Stimulated activated CD4-positive, alpha-beta T cell treated with anti-CD3 and anti-CD28 coated beads, TNF-alpha, amount 100 ng/mL, for 24 hours (primary cell): ENCODE measurements at places on chromosomes 2 and 18.

DNA sequence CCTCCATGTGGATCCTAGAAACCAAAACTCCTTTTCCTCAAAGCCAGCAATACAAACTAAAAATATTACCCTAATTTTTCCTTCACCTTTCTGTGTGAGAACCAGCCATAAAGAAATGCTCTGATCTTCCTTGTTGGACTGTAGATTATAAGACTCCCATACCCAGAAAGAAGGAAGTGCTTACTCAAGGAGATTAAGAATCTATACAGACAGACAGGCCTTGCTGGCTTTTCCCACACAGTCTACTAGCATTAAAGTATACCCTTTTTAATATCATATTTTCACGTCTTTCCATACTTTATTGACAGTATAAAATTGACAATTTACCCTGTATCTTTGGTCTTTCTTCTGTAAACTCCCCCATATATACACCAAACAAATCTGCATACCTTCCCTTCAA lies 139.0 kb downstream of the GULP1 start:
- no peak for DNase-seq

DNA sequence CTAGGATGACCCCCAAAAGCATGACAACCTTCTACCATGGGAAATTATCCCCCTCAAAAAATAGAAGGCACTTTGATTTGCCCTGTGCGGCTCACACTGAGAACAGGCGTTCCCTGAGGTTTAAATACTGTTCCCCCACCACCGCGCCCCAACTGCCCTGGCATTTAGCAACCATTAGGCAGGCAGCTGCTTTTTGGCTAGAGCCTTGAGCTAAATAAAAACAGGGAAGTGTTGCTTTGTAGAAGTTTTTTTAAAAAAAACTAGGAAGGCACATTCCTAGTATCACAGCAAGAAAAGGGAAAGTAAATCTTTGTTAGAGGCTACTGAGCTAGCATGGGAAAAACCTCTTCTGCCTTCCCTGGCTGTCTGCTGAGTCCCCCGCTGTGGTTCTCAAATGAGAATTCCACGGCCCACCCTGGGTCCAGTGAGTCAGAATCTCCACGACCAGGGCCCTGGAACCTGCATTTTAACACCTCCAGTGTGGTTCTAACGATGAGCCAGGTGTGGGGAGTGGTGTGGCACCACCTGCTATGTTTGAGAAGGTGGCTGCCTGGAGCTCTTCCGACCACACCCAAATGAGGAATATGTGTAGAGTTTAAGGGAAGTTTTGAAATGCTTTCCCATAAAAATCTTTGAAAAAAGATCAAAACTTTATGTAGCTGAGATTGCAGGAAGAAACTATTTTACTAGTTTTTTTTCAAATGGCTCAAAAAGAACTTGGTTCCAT lies 66.4 kb downstream of the VIT start:
- DNase-seq, result no peak

- DNase-seq, result no peak
Observed at GRCh38 chr2:200399046-200399445, 92.6 kb downstream of the SPATS2L start.

DNA sequence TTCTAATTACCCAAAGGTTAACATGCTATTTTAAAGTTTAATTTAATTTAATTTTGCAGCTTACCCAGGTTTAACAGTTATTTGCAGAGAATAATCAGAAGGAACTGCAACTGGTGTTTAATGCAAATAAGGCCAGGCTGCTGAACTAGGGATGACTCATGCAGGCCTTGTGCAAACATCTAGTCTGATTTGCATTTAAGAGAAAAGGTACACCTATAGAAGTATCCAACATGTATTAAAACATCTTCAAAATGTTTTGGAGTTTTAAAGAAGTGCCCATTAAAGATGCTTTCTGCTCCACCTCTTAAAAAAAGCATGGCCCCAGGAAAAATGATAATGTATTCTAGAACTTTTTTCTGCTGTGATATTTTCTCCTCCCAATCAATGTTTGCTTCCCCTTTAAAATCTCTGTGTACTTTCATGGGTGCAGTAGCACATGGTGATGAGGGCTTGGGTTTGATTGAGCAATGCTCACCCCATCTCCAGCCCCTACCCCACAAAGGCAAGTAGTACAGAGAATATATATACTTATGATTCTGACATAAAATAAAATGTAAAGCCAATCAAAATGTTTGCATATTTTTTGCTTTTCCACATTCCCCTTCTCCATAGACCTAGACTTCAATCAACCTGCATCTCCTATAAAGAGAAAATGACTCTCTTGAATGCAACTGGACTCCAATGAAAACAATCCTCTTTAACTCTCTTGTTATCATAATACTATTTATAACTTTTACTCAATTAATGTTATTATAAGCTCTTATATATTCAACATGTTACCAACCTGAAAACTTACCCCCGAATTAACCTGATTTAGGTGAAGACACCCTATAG lies 54.1 kb downstream of the ATP8B1 start:
- no peak for DNase-seq

- DNase-seq, result no peak
Observed at GRCh38 chr2:122634256-122634655, 878.8 kb downstream of the TSN start.

DNA sequence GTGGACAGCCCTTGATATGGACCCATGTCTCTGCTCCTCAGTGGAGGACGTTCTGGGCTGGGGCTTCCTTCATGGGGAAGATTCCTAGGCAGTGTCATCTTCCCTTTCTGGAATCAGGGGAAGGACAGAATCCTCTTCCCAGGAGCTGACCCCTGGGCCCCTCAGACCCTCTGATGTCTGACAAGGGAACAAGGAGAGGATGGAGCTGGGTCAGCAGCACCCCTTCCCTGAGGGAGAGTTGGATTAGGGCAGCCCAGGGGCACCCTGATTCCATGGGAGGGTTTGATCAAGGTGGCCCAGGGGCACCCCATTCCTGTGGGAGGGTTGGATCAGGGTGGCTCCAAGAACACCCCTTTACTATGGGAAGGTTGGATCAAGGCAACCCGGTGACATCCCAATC lies 86.5 kb downstream of the ACKR3 start:
- no peak for DNase-seq

GRCh38 chr2:55049821-55050099 lies 491 bp downstream of the RTN4 start:
- DNase-seq, result no peak

DNA sequence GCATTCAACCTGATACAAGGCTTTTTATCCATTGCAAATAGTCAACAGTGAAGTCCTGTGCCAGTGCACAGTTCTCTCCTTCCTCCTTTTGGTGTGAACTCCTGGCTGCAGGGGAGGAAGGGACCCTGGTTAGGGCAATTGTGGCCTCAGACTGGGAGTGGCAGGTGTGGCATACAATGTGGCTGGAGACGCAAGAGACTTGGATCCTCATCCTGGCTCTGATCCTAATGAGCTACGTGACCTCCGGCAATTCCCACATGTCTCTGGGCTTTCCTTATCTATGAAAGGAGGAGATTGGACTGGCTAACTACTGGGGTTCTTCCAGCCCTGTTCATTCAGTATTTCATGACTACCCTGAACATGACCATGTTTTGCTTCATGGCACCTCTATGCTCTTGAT lies 10.5 kb upstream of the IL1A start:
- no peak for DNase-seq

DNA sequence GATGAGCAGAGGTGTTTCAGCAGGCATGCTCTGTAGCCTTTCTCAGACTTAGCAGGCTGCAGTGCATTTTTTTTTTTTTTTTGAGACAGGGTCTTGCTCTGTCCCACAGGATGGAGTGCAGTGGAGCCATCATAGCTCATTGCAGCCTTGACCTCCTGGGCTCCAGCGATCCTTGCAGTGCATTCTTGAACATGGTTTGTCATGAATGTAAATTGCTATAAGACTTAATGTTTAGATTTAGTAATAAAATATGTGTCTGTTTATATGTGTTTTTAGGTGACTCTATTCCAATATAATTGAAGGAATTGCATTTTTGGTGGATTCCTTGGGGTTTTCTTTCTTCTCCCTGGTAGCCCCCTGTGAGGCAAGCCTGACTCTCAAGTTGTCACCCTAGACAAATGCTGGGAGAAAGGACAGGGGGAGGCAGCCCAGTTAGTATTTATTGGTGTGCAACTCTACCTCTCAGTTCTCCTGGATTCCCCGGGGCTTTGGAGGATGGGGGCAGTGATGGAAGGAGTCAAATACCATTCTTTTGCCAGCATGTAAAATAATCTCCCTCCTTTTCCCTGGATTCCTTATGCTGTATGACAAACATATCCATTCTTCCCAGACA lies 22.7 kb downstream of the LYPD6B start:
- no peak for DNase-seq

DNA sequence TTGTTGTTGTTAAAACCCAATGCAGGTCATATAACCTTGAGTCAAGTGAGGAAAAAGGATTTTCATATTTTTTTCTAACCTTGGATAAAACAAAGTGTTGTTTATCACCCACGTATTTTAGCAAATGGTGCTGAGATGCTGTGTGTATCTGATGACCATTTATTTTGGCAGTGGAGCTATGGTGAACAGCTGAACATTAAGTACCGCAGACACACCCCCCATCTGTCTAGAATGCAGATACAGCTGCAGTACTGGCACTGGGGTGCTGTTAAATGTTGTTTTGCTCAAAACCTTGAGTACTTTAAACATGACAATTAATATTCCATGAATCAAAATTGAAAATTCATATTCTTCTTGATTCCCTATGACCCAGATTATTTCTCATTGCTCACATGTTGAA lies 773.3 kb upstream of the SLC39A10 start:
- DNase-seq, result no peak

DNA sequence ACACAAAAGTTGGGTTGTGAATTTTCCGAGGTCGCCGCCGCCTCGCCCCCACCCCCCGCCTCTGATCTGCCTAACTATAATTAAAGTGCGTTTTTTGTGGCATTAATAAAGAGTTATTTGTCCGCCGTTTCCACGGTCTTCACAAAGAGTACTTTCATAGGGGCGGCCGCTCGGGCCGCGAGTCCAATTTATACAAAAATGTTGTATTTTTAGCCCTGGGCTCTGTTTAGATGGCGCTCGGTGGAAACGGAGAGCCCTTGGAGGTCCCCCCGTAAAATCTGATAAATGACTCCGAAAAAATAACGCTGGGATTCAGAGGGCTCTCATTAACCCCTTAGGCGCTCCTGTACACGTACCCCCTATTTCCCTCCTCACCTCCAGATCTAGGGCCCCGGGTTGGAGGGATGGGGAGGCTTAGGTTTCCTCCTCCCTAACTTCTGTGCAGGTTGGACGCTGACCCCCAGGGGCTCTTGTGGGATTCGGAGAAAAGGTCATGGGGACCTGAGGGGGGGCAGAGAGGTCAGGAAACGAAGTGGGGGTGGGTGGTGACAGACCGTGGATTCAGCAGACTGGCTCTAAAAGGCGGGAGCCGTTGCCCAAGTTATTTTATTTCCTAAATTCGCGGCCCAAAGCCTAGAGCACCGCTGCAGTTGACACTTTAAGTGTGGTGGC lies 1.9 kb downstream of the CYP26B1 start:
- no peak for DNase-seq

DNA sequence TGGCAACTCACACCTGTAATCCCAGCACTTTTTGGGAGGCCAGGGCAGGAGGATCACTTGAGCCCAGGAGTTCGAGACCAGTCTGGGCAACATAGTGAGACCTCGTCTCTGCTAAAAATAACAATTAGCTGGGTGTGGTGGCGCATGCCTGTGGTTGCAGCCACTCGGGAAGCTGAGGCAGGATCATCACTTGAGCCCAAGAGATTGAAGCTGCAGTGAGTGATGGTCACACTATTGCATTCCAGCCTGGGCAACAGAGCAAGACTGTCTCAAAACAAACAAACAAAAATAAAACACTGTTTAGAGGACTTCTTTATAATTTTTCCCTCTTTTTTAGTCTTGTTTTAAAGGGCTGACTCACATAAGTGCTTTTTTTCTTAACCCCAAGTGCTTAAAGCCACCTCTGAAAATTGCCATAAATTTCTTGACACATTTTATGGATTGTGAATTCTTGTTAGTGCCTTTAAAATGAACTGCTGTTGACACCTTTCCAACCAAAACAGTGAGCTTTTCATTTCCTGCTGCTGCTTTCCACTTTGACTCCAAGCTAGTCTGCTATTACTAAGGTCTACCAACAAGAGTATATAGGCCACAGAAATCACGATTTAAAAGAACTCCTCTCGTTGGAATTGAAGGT lies 41.7 kb downstream of the CYP20A1 start:
- no peak for DNase-seq

GRCh38 chr18:10015941-10016819 lies 102.4 kb downstream of the VAPA start:
- DNase-seq, result no peak

DNA sequence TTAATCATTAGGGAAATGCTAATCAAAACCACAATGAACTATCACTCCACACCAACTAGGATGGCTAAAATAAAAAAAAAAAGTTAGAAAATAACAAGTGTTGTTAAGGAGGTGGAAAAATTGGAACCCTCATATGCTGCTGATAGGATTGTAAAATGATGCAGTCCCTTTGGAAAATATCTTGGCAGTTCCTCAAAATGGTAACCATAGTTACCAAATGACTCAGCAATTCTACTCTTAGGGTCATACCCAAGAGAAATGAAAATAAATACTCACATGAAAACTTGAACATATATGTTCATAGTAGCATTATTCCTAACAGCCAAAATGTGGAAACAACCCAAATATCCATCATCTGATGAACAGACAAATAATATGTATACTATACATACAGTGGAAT lies 15.7 kb upstream of the ACVR2A start:
- DNase-seq, result no peak

DNA sequence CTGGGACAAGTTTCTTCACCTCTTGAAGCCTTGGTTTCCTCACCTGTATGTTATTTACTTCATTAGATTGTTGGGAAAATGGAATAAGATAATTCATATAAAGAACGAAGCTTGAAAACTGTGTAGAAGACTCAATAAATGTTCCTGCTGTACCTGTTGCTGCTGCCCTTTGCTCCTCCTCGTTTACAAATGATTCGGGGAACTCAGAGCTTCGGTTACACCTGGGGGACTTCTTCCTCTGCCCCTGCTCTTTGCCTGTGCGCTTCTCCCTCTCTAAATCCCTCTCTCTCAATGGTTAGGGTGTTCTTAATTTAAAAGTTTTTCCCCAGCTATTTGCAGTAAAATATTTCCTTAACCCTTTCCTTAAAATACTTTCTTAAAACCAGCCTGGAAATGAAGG lies 3.3 kb upstream of the RMDN2 start:
- no peak for DNase-seq

DNA sequence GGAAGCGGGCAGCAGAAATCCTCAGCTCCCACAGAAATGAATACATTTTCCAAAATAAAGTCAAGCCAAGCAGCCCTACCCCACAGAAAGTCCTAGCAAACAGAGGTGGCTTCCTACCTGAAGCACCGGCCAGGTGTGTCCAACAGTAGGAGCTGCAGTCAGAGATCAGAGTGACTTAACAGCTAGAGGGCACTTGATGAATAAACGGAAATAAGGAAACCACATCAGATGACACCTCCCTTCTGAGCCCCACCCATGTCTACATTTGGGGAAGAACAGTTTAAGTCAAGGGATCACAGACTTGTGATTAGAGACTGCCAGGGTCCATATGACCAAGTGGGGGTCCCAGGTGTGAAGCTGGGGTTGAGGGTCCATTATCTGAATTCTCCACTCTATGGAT lies at the start of gene CXCR1:
Gene CXCR1, minus strand, starts transcription at position 172 of the 400 bp plus-strand sequence. CDS start 1,751 bp downstream, outside the sequence.
- DNase-seq, result no peak

GRCh38 chr2:60213865-60214625 lies 339.4 kb downstream of the BCL11A start:
- no peak for DNase-seq
